Tibial nerve (tissue), 4 donors: ENCODE measurements at places on chromosomes 13 and 19. TPM values are rescaled to one million over a fixed set of nuclear protein-coding genes. Genes with fewer than 3 reads are reported as not detected.

The SYNGR4 gene
- total RNA-seq = not detected

The TTC9B gene
- total RNA-seq = not detected

The EDNRB gene
- total RNA-seq = 63.6 TPM

The NXNL1 gene
- total RNA-seq = not detected

The BRME1 gene
- total RNA-seq = 3.3 TPM

The NOVA2 gene
- total RNA-seq = 1.5 TPM

The ZNF221 gene
- total RNA-seq = 7.3 TPM

The PRKCG gene
- not detected for total RNA-seq

The IL17D gene
- 21.4 TPM for total RNA-seq

The SCN1B gene
- total RNA-seq = 12.9 TPM

The SIGLEC10 gene
- total RNA-seq = 2.5 TPM

The YJEFN3 gene
- total RNA-seq = 4.7 TPM
